ENCODE measurements at places on chromosomes 4 and X.

GRCh38 chrX:40573763-40574162 lies 7.0 kb upstream of the ATP6AP2 start:
- DNase-seq = no peak

DNA sequence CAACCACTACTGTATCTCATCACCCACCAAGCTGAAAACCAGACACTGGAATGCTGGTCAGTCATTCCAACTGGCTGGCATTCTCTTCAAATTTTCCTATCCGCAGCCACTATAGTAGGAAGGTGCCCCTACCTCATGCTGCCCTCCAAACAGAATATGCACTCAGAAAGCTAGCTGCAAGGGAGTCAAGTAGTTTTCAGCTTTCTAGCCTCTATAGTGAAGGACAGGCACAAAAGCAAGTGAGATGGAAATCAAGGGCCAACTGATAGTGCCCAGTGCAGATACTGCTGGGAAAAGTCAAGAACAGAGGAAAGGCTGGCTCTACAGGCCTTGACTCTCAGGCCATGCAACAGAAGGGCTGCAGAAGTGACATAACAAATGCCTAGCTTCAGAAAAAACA lies 47.2 kb downstream of the BCOR start:
- DNase-seq = no peak

DNA sequence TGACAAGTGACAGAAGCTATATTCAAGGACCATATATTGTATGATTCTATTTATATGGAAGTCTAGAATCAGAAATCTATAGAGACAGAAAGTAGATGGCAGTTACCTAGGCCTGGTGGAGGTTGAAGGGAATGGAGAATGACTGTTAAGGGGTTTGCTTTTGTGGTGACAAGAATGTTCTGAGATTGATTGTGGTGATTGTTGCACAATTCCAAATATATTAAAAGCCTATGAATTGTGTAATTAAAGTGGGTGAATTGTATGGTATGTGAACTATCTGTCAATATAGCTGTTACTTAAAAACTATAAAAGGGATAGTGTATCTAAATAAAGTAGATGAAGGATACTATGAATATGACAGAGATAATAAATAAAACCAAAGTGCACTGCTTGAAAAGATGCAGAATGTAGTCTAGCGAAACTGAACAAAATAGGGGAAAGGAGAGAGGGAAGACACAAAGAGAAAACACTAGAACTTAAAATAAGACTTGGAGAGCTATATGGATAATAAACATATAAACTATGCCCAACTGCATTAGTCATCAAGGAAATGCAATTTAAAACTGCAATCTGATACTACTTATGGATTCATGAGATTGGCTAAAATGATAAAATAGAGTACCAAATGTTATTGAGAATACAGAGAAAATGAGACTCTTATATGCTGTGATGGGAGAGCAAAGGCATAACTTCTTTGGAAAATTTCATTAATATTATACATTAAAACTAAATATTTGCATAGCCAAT lies 82.1 kb upstream of the BANK1 start:
- DNase-seq = no peak

DNA sequence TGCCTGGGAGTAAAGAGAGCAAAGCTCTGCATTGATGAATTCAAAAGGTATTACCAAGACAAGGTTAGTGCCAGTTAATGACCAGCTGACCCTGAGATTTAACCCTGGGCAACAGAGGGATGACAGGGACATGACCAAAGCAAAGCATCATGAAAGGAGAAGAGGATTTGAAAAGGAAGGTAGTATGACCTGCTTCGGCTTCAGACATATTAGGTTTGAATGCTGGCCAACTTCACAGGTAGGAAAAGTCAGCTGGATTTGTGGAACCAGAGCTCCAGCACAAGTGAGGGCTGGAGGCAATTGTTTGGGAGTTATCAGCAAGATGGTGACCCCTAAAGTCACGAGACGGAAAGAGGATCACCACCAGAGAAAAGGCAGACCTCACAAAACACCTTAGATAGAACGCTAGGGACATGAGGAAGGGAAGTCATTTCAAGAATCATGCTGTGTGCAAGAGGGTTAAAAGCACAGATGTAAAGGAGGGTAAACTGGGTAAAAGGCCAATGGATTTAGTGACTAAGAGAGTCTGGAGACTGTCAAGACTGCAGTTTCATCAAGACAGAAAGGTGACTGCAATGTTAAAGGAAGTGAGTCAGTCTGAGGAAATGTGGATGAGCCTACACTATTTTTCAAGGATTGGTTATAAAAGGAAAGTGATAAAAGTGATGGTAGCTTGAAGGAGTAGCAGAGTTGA lies 45.6 kb downstream of the SH3RF1 start:
- DNase-seq = no peak

DNA sequence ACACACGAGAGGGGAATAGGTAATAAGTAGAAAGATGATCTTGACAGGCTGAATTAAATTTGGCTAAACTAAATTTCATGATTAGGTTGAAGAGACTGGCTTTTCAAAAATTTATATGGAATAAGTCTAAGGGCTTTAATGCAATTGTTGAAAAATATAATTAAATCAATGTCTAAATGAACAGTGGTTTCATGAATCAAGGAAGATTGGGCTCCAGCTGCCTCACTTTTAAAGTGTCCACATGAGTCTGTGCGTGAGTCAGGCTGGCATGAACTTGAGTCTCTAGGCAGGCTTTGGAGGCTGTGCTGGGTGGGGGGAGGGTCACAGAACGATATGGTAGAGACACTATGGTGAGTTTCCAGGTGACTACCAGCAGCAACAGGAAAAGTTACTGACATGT lies 111.9 kb downstream of the SORBS2 start:
- DNase-seq = no peak

- no peak for DNase-seq
Measured at GRCh38 chrX:95040104-95040503, 1366.1 kb downstream of the FAM133A start.

- DNase-seq = no peak
Measured at GRCh38 chr4:31126881-31127398, 406.8 kb downstream of the PCDH7 start.

DNA sequence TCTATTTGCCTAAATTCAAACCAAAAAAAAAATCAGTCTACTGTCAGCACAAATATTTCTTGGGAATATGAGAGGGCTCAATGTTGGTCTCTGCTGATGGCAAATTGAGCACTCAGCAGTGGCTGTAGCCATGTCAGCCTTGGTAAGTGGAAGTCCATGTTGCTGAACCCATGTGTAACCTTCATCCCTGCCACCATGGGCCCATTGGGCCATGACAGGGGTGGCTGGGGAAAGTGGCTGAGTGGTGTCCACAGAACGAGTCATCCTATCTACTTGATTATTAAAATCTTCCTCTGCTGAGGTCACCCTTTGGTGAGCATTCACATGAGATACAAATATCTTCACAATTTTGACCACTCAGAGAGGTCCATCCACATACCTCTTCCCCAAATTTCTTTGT lies 56.8 kb upstream of the FAM9B start:
- DNase-seq = no peak

- DNase-seq = no peak
Measured at GRCh38 chr4:25861951-25862410, 807 bp downstream of the SEL1L3 start.

DNA sequence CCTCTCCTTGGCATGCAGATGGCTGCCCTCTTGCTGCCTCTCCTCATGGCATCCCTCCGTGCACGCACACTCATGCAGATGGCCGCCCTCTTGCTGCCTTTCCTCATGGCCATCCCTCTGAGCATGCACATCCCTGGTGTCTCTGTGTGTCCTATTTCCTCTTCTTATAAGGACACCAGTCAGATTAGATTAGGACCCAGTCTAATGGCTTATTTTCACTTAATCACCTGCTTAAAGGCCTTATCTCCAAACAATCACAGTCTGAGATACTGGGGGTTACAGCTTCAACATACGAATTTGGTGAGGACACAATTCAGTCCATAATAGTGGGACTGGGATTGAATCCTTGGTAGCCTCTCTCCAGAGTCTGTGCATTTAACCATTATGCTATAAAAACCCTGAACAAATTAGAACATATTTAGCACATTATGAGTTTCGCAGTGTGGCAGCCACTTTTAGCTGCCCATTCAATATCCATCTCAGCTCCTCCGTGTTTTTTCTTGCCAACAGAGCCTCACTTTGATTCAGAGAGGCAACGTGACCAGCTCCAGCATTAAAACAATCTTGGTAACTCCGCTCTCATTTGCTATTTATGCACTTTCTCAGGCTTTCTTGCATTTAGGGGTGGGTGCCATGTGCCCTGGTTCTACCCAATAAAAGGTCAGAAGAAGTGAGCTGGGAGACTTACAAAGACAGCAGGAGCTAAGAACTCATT lies 26.2 kb upstream of the TMEM150C start:
- no peak for DNase-seq

DNA sequence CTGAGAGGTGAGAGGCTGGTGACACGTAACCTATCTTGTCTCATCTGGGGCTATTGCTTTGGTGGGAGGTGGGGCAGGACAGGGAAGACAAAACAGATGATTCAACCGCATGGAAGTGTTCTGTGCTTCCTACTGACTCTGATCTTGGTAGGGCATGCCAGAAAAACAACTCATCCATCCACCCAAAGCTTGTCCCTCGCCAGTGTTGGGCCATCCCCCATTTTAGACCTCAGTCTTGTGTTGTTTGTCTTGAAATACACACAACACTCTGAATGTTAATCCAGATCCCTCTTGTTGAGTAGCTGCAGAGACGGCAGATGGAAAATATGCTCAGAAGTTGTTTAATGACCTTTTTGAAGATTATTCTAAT lies 377 bp downstream of the CHRNA9 start:
- no peak for DNase-seq

GRCh38 chr4:2866891-2867290 lies 23.2 kb downstream of the ADD1 start:
- no peak for DNase-seq

- DNase-seq = no peak
Measured at GRCh38 chr4:100149190-100149589, 41.1 kb downstream of the DDIT4L start.

DNA sequence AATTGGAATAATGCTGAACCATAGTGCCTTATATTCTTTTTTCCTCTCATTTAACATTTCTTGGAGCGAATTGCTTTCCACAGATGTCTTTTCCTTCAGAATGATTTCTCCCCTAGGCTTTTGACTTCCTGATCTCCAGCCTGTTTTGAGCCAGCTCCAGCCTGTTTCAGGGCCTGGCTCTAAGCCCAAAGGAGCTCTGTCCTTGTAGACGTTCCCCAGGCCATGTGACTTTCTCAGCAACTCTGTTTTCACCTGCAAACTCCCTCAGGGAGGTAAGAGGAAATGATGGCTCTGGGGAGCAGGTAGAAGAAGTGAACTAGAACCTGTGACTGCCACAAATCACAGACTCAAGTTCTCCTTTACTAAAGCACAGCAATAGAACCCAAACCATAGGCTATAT lies 89.1 kb downstream of the AKAP4 start:
- no peak for DNase-seq

DNA sequence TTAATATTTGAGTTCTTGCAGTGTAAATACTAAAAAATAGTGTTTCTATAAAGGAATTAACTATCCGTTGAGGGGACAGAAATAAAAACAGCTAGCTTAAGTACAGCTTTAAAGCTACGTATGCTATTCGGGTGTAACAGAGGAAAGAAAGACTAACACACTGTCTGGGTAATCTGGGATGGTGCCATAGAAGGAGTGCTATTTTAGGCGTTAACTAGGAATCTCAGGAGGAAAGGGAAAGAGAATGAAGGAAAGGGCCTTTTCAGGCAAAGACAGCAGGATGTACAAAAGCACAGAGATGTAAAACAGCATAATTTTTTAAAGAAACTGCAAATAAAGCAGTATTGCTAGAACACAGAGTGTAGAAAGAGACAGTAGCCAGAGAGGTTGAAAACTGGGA lies 161.8 kb downstream of the RAP1GDS1 start:
- no peak for DNase-seq

DNA sequence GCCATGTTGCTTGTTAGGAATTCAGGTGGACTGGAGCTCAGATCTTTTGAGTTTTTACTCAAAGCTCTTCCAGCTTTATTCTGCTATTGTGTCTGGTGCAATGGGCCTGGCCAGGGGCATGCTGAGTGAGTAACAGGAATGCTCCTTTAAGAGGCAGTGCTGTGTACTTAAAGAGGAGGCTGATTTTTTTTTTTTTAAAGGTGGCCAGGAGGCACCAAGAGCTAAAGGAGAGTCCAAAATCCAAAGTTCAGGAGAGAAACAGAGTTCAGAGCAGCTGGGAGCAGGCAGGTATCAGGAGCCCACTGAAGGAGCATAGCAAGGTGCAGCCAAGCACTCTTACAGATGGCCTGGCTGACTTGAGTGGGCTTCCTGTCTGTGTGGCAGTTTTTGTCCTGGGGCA lies 178.7 kb downstream of the FMR1NB start:
- no peak for DNase-seq

GRCh38 chr4:47744253-47744652 lies 93.6 kb downstream of the CORIN start:
- DNase-seq = no peak

GRCh38 chr4:107712236-107712635 lies 7.8 kb downstream of the PAPSS1 start:
- DNase-seq = no peak

- DNase-seq = no peak
Measured at GRCh38 chr4:38383646-38384121, 280.3 kb upstream of the KLF3 start.

DNA sequence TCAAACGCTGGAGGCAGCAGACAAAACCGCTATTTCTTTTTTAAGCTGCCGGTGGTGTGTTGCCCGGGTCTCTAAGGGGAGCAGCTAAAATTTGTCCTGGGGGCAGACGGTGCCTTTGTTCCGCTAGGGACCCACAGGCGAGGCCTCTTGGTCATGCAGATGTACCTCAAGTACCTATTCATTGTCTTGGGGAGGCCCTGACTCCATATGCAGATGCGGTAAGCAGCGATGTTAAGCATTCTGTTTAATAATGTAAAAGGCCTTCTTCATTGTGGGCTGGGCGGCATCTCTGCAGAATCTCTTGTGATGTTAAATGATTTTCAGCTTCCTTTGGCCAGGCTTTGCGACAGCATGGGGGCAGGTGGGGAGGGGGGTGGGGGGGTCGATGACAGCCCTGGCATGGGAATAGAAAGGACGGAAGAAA lies 98.9 kb upstream of the PJA1 start:
- DNase-seq = peak; percentile 96

GRCh38 chrX:374596-374995 lies 12.1 kb downstream of the PPP2R3B start:
- no peak for DNase-seq

DNA sequence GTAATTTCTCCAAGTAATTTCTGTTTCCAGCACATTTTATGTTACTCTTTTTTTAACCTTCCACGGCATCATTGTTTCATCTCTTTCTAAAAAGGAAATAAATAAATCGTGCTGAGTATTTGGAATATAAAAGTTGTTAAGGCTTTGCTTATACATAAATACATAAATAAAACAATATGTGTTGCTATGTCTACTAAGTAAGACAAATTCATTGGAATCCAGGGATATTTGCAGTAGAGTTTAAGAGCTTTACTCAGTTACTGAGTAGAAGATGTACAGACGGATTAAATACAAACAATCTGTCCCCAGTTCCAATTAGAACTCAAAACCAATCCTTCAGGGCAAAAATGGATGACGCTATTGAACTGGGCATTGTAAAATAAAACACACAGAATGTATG lies 1.4 kb downstream of the ARHGAP24 start:
- no peak for DNase-seq

- no peak for DNase-seq
Measured at GRCh38 chr4:114734594-114734993, 136.0 kb downstream of the UGT8 start.

Measured in NT2/D1 (cell line).